ENCODE measurements at places on chromosomes 5 and 9. TPM values are rescaled to one million over a fixed set of nuclear protein-coding genes. Genes with fewer than 3 reads are reported as not detected.

GRCh38 chr5:175696139-175696854 lies 38.4 kb downstream of the HRH2 start:
- H3K27me3 ChIP-seq: no peaks in the 10 kb centered on the region
- no peak for DNase-seq
- no peaks in the 10 kb centered on the region for H3K36me3 ChIP-seq
- H3K4me3 ChIP-seq: no peak overlapping the region
- peaks cover 25% of the 10 kb centered on the region for H3K4me1 ChIP-seq

DNA sequence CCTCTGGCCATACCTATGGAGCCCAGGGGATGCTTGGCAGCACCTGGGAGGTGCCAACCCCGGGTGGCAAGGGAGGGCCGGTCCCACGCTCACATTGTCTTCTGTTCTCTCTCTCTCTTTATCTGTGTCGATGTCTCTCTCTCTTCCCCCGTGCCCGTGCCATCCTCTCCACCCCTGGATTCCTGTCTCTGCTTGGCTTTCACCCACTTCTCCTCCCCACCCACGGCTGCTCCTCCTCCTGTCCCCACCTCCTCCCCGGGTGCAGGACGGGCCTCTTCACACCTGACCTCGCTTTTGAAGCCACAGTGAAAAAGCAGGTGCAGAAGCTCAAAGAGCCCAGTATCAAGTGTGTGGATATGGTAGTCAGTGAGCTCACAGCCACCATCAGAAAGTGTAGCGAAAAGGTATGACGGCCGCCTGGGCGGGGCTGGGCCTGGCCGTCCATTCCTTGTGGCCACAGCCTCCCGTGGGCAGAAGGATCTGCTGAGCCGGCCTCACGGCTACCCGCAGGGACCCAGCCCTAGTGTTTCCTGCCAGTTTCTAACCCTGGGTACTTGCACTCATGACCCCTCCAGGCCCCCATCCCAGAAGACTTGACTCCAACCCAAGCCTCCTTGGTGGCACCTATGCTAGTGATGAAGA lies 22.7 kb downstream of the DNM1 start:
- H3K27ac ChIP-seq: no peak overlapping the region
- no peaks in the 10 kb centered on the region for H3K36me3 ChIP-seq
- peaks cover 11% of the 10 kb centered on the region for H3K4me1 ChIP-seq
- H3K27me3 ChIP-seq: peaks cover 37% of the 10 kb centered on the region
- DNase-seq: no peak

DNA sequence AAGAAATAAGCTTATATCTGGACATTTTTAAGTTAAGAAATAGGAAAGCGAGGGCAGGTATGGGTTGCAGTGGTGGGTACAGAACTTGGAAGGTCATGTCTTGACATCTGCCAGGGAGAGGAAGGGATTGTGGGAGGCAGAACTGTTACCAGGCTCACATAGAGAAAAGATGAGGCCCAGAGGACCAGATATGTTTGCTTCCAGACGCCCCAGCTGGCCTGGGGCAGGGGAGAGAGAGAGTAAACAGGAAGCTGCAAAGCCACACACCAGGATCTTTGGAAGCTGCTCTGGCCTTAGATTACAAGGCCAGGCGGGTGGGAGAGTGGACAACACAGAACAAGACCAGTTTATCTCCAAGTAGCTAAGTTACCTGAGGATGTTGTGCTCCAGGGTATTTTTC lies 71.2 kb downstream of the MARCHF11 start:
- H3K36me3 ChIP-seq: no peaks in the 10 kb centered on the region
- no peaks in the 10 kb centered on the region for H3K27me3 ChIP-seq
- DNase-seq: no peak
- no peak overlapping the region for H3K4me3 ChIP-seq
- H3K4me1 ChIP-seq: no peaks in the 10 kb centered on the region
- no peak overlapping the region for H3K27ac ChIP-seq

GRCh38 chr9:113657765-113658544 lies 194.4 kb downstream of the RGS3 start:
- no peak overlapping the region for H3K27ac ChIP-seq
- DNase-seq: peak; percentile 73
- H3K4me3 ChIP-seq: no peak overlapping the region
- no peaks in the 10 kb centered on the region for H3K36me3 ChIP-seq
- peaks cover 20% of the 10 kb centered on the region for H3K27me3 ChIP-seq
- peaks cover 65% of the 10 kb centered on the region for H3K4me1 ChIP-seq

- H3K36me3 ChIP-seq: no peaks in the 10 kb centered on the region
- H3K27ac ChIP-seq: no peak overlapping the region
- H3K4me3 ChIP-seq: no peak overlapping the region
Measured at GRCh38 chr5:139812836-139813805, 17.5 kb downstream of the PSD2 start.

GRCh38 chr9:134617246-134617645 lies 24.4 kb upstream of the COL5A1 start:
- H3K4me3 ChIP-seq: no peak overlapping the region
- no peaks in the 10 kb centered on the region for H3K4me1 ChIP-seq
- no peaks in the 10 kb centered on the region for H3K36me3 ChIP-seq
- H3K27ac ChIP-seq: no peak overlapping the region
- H3K27me3 ChIP-seq: peaks cover 9% of the 10 kb centered on the region

GRCh38 chr9:78298046-78298765 lies 1.3 kb downstream of the PSAT1 start:
- H3K4me3 ChIP-seq: peak overlapping the region; percentile 88
- DNase-seq: peak; percentile 28
- peaks cover 30% of the 10 kb centered on the region for H3K36me3 ChIP-seq
- peaks cover 72% of the 10 kb centered on the region for H3K4me1 ChIP-seq
- peak overlapping the region; percentile 97 for H3K27ac ChIP-seq

- no peak for DNase-seq
- H3K4me3 ChIP-seq: no peak overlapping the region
- no peaks in the 10 kb centered on the region for H3K4me1 ChIP-seq
- H3K27ac ChIP-seq: no peak overlapping the region
- peaks cover 3% of the 10 kb centered on the region for H3K27me3 ChIP-seq
Measured at GRCh38 chr9:34961574-34962490, 3.7 kb downstream of the PHF24 start.

GRCh38 chr5:83751201-83751600 lies 30.5 kb upstream of the HAPLN1 start:
- no peaks in the 10 kb centered on the region for H3K27me3 ChIP-seq
- no peaks in the 10 kb centered on the region for H3K4me1 ChIP-seq
- no peak for DNase-seq
- no peaks in the 10 kb centered on the region for H3K36me3 ChIP-seq
- H3K27ac ChIP-seq: no peak overlapping the region

DNA sequence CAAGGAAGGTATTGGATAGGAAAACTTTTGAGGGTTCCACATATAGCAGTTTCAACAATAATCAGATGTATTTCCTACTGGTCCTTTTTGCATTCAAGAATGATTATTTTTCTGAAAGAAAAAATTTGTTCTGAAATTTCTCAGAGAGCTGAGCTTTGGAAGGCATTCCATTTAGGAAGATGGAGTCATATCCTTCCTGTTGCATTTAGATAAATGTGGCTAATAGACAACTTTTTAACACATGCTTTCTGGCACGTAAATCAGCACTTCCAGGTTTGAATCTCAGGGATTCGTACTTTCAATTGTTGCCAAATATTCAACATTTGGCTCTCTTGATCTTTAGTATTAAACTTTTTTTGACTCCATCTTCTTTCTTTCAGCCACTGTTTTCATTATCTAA lies 24.8 kb upstream of the TLR4 start:
- H3K27ac ChIP-seq: no peak overlapping the region
- H3K4me1 ChIP-seq: no peaks in the 10 kb centered on the region
- no peaks in the 10 kb centered on the region for H3K36me3 ChIP-seq
- H3K4me3 ChIP-seq: no peak overlapping the region

DNA sequence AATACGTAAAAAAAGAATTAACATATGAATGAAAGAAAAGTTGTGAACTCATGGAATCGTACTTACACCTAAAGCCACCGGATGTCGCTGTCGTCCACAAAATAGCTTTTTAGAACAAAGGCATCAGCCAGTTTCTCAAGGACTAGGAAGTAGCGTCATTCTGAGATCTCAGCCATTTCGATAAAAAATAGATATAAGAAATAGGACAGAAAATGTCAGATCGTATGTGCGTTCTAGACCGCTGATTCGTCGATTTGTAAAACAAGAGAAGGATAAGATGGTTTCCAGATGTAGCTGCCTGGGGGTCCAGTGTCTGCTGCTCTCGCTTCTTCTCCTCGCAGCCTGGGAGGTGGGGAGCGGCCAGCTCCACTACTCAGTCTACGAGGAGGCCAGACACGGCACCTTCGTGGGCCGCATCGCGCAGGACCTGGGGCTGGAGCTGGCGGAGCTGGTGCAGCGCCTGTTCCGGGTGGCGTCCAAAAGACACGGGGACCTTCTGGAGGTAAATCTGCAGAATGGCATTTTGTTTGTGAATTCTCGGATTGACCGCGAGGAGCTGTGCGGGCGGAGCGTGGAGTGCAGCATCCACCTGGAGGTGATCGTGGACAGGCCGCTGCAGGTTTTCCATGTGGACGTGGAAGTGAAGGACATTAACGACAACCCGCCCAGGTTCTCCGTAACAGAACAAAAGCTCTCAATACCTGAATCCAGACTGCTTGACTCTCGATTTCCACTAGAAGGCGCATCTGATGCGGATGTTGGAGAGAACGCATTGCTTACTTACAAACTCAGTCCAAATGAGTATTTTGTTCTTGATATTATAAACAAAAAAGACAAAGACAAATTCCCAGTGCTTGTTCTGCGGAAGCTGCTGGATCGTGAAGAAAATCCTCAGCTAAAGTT lies at the start of gene PCDHA10:
Gene PCDHA10, plus strand, starts transcription at position 126 of the 903 bp plus-strand sequence. Its CDS starts 152 bp downstream, at position 278.
- H3K27me3 ChIP-seq: no peaks in the 10 kb centered on the region
- peak; percentile 6 for DNase-seq
- no peak within 1 kb of the TSS for H3K27ac ChIP-seq
- no peak within 1 kb of the TSS for H3K4me3 ChIP-seq
- H3K36me3 ChIP-seq: no peaks in the 10 kb centered on the region

GRCh38 chr5:97840643-97841042 lies 657.6 kb upstream of the RIOK2 start:
- H3K4me1 ChIP-seq: no peaks in the 10 kb centered on the region
- H3K27me3 ChIP-seq: no peaks in the 10 kb centered on the region
- H3K27ac ChIP-seq: no peak overlapping the region

- H3K4me1 ChIP-seq: peaks cover 10% of the 10 kb centered on the region
- no peaks in the 10 kb centered on the region for H3K36me3 ChIP-seq
- no peak overlapping the region for H3K4me3 ChIP-seq
- no peak overlapping the region for H3K27ac ChIP-seq
- no peaks in the 10 kb centered on the region for H3K27me3 ChIP-seq
- no peak for DNase-seq
Measured at GRCh38 chr5:148963664-148964063, 99.2 kb downstream of the SH3TC2 start.

DNA sequence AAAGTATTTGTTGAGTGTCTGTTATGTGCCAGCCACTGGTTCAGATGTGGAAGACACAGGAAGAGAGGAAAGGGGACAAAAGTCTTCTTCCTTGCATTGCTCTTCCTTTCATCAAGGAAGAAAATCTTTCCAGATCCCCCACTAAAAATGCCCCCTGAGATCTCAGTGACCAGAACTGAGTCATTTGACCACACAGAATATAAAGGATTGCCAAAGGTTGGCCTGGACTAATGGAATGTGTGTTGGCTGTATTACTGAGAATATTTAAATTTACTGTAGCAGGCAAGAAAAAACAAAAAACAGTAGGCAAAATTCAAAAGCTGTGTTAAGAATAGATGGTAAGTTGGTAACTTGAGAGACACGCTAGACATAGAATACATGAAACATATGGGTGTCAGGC lies 10.0 kb upstream of the SEPTIN8 start:
- H3K27me3 ChIP-seq: no peaks in the 10 kb centered on the region
- H3K4me3 ChIP-seq: no peak overlapping the region
- H3K36me3 ChIP-seq: no peaks in the 10 kb centered on the region

DNA sequence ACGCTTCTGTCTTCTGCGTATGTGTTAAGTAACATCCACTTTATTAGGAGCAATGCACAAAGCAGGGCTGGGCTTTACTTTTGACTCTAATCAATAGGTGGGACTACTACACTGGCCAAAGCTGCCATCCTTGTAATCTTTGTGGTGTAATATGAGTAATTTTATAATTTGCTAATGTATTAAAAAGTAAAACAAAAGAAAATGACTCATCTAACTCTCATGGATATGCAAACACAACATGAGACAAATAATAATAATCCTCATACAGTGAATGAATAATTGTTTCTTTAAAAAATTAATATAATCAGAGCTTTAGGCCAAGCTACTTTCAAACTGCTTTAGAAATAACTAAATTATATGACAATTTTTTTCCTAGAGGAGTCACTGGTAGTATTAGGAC lies 90.7 kb downstream of the NR3C1 start:
- no peaks in the 10 kb centered on the region for H3K4me1 ChIP-seq
- no peak overlapping the region for H3K27ac ChIP-seq
- H3K36me3 ChIP-seq: peaks cover 45% of the 10 kb centered on the region
- H3K27me3 ChIP-seq: no peaks in the 10 kb centered on the region

GRCh38 chr5:65163698-65164097 lies 318.0 kb downstream of the ADAMTS6 start:
- H3K36me3 ChIP-seq: no peaks in the 10 kb centered on the region
- no peaks in the 10 kb centered on the region for H3K27me3 ChIP-seq
- H3K27ac ChIP-seq: no peak overlapping the region
- DNase-seq: no peak
- H3K4me3 ChIP-seq: no peak overlapping the region

DNA sequence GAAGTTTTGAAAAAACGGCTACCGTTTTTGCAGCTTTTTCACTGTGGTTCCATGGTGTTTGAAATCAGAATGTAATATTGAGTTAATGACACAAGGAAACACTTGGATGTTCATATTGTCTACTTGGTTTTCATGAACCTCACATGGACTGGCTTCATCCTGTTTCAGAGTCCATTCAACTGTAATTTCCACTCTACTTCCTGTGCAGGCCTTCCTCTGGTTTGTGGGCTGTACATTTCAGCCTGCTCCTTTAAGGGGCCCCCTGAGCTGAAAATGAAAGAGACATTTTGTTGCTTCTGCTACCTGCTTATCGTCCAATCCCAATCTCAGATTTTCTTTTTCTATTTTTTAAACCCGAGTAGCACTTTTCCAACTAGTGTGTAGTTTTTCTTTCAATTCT lies 41.8 kb upstream of the CDKN2B start:
- no peak overlapping the region for H3K4me3 ChIP-seq
- H3K27me3 ChIP-seq: no peaks in the 10 kb centered on the region
- H3K36me3 ChIP-seq: no peaks in the 10 kb centered on the region
- no peak for DNase-seq

DNA sequence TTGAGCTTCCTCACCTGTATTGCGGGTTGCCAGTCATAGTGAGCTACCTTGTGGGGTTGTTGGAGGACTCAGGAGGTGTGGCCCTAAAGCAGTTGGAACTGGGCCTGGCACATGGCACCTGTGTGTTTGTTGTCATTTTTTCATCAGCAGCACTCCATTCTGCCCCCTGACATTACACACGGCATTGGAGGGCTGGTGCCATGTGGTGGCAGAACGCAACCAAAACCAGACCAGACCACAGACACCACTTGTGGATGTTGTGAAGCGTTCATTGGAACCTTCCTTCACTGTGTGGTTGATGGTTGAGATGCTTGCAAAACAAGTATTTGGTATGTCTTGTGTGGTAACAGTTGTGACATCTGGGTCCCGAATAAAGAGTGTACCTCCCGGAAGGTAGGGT lies 113.2 kb upstream of the ERCC6L2 start:
- H3K27ac ChIP-seq: no peak overlapping the region
- no peak overlapping the region for H3K4me3 ChIP-seq
- DNase-seq: no peak
- H3K27me3 ChIP-seq: no peaks in the 10 kb centered on the region

Gene MTX3
- total RNA-seq: 18.5 TPM

Gene OLFML2A
- not detected for total RNA-seq

Gene NIM1K
- not detected for total RNA-seq

Gene UNC13B
- 18.3 TPM for total RNA-seq

Gene KIF24
- 2.8 TPM for total RNA-seq

Gene ZNF462
- not detected for total RNA-seq

Gene SLC34A3
- 0.38 TPM for total RNA-seq

Gene NRARP
- 0.22 TPM for total RNA-seq

Gene GFI1B
- total RNA-seq: 0.51 TPM

Gene VCAN
- 1.2 TPM for total RNA-seq

Measured in HepG2 (cell line).